ENCODE measurements at places on chromosomes 1 and 21.

DNA sequence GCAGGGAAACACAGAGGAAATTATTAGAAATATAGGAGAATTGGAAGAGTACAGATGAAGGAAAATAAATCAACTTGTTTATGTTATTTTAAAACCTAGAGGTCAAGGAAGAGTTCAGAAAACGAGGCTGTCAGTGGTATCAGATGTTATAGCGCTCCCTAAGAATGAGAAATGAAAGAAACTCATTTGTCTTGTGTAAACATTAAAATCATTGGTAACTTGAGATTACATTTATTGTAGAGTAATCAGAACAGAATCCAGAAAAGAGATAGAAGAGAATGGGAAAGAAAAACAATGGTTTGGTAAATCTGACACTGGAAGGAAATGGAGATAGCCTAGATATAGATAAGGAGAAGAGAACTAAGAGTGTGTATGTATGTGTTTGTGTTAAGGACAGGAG lies 106.4 kb downstream of the ATF6 start:
- DNase-seq = no peak

- DNase-seq = peak; percentile 69
Measured at GRCh38 chr1:150322310-150322709, 977 bp downstream of the PRPF3 start.

DNA sequence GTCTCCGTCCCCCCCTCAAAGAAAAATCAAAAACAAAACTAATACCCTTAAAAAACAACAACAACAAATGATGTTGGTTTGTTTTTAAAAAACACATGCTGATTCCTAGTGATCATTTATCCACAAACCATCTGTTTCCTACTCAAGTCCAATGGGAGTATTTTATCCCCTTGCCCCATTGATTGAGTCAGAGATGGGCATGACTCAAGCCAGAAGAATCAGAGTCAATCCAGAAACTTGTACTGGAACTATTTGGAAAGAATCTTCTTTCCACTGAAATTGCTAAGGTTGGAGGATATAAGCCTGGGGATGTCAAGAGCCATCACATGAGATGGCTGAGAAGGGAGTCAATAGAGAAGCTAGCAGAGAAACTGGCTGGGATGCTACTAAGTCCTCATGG lies 176.4 kb downstream of the MIS18A start:
- no peak for DNase-seq

DNA sequence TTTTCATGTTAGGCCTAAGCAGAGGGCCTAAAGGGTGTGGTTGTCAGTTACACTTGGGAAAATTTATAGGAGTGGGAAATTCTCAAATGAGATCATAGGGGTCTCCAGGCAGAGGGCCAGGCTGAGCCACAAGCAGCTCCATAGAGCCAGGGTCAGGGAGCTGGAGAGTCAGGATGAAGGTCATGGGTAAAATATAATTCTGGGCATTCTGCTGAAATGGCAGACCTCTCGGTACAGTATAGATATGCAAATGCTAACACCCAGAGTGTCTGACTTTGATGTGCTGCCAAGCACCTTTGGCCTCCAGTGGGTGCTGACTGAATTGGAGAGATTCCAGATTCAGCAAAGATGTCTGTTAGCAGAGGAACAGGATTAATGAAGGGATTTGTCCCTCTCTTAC lies 40.1 kb downstream of the DNM3 start:
- no peak for DNase-seq

- DNase-seq = peak; percentile 83
Measured at GRCh38 chr1:32876341-32877210, 5.9 kb upstream of the FNDC5 start.

DNA sequence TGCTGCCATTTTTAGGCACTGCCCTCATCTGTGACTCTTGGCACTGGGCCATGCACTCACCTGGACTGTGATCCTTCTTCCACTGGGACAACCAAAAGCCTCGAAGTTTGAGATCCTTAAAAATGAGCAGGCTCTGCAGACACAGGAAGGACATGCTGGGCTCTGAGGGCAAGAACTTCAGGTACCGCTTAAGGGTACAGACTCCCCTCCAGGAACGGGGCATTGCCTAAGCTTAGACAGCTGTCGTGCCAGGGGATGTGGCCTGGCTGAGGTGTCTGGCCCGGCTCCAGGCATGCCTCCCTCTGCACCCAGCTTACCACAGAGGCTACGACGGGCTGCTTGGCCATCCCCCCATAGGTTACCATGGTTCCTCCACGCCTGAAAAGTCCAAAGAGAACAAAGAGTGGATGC lies 14.2 kb upstream of the SRSF4 start:
- no peak for DNase-seq

DNA sequence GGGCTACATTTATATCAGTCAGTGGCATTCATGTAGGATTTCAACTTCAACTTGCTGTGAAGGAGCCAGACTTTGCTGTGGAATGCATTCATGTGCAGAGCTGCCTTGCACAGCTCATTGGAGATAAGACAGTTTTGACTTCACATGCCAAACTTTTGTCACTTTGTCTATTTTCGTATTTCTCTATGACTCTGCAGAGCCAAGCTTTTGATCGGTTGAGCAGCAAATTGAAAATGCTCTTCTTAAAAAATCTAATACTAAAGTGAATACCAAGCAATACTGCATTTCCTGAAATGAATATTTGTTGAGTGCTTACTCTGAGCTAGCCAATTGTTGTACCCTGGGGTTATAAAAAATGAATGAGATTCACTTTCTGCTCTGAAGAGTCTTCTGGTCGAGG lies 388.7 kb downstream of the ST6GALNAC3 start:
- no peak for DNase-seq

DNA sequence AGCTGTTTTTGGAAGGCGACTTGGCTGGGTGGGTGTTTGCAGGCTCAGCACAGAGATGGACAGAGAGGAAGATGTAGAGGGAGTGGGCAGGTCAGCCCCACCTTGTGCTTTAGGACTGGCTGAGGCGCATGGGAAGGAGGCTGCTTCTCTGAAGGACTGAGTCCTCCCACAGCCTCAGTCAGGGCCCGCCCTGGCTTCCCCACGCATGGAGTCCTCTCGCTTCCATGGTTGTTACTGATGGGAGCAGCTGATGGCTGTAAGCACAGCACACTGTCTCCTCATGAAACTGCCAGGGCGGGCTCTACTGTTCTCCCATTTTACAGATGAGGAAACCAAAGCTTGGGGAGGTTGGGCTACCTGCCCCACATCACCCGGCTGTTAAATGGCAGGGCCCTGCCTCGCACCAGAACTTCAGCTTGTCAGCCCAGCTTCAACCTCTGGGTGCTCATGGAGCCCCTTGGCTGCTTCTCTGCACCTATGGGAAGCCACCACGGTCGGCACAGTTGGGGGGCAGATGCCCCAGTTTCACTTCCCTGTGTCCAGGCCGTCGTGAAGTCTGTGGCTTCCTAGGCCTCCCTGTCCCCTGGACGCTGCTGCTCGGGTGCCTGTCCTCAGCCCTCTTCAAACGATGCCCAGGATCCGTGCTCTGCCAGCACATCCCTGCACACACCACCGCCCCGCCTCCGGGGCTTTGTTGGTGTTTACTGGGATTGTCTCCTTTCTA lies 2.4 kb downstream of the TMEM201 start:
- DNase-seq = peak; percentile 56

GRCh38 chr1:159927211-159927848 lies 2.0 kb upstream of the TAGLN2 start:
- no peak for DNase-seq

DNA sequence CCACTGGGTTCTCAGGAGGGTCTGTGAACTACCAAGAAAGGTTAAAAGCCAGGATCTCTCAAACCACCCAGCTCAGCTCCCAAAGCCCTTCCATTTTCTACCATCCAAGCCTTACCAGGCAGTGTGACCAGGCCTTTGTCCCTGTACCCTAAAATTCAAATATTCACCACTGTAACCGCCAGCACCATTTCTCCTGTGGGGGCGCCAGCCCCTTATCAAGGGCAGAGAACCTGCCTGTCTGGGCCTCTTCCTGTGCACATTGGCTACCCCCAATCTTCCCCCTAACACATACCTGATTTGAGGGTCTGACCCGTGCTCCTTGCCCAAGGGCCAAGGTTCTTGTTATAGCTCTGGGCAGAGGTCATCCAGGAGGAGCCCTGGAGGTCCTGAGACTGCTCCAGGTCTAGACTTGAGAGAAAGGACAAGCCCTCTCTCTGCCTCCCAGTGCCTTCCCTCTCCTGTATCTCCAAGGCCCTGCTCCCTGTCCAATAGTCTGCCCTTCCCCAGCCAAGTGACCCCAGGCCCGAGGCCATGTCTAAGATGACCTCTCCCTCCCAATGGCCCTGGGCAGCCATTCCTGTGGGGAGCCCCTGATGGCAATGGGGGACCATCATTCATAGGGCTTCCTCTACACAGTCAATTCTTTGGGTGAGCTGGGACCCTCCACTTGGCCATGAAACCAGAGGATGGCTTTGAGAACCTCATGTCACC lies 78.5 kb downstream of the FHAD1 start:
- DNase-seq = no peak

DNA sequence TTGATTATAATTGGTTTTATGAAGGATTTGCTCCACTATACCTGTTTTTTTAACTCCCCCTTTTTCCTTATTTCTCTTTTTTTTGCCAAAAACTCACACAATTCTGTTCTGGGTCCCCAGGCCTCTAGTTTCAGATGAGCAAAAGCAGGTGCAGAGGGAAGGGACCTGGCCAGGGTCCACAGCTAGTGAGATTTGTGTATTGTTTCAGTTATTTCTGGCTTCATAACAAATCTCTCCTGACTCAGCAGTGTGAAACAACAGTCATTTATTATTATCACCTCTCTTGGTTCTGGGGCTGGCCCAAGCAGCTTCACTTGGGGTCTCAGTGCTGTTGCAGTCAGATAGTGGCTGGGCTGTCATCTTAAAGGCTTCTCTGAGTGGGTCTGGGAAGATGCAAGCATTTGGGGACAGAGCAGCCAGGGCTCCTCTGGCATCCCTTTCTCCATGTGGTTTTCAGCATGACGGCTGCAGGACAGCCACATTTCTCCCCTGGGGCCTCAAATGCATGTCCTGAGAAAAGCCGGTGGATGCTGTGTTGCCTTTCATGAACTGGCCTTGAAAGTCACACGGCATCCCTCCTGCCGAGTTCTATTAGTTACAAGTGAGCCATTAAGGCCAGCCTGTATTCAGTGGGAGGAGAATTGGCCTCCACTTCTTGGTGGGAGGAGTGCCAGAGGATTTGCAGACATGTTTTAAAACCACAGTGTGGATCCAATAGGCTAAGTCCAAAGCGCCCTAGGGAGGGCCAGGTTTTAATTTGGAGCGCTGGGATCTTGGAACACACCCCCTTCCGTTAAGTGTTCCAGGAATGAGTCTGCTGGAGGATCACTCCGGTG lies 137.1 kb downstream of the CAMTA1 start:
- DNase-seq = no peak

- DNase-seq = no peak
Measured at GRCh38 chr1:150813028-150813707, 5.1 kb upstream of the CTSK start.

GRCh38 chr1:205791568-205792180 lies 16.4 kb upstream of the RAB29 start:
- DNase-seq = no peak

- no peak for DNase-seq
Measured at GRCh38 chr1:207810173-207810572, 58.3 kb downstream of the CD46 start.

GRCh38 chr1:19311931-19312781 lies at the start of the genes AKR7A2 and SLC66A1:
TSS of gene AKR7A2 (minus strand) at chr1:19312144. CDS start at chr1:19312124, 20 bp downstream.
TSS of gene SLC66A1 (plus strand) at chr1:19312326. CDS start at chr1:19317678, 5,352 bp downstream.
- DNase-seq = peak; percentile 97

DNA sequence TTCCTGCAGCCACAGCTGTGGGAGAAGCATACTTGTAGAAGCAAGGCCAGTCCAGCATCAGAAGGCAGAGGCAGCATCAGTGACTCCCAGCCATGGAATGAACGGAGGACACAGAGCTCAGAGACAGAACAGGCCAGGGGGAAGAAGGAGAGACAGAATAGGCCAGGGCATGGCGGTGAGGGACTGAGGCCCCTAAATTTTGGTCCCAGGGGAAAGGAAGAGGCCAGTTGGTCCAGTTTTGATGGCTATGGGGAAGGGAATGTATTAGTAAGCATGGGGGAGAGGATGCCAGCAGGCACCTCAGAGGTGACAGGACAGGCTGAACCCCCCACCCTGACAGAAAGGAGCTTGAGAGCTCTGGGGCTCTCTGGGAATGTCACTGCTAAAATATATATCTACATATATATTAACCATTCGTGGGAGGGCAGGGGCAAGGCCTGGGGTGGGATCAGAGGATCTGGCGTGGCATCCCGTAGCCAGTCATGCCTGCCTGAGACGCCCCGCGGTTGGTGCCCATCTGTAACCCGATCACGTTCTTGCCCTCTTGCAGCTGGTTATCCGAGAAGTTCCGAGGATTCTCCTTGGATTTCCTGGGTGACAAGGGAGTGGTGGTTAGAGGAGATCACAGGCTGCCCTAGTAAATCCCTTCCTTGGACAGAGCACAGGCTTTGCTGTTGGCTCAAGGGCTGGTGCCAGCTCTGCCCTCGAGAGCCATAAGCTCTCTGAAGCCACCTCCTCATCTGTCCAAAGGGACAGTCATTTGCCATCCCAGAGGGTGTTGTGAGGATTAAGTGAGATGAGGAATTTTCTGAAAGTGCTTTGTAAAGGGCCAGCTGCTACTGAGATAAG lies 6.7 kb downstream of the TAGLN2 start:
- DNase-seq = no peak

- no peak for DNase-seq
Measured at GRCh38 chr1:159882527-159882862, 17.5 kb downstream of the CFAP45 start.

DNA sequence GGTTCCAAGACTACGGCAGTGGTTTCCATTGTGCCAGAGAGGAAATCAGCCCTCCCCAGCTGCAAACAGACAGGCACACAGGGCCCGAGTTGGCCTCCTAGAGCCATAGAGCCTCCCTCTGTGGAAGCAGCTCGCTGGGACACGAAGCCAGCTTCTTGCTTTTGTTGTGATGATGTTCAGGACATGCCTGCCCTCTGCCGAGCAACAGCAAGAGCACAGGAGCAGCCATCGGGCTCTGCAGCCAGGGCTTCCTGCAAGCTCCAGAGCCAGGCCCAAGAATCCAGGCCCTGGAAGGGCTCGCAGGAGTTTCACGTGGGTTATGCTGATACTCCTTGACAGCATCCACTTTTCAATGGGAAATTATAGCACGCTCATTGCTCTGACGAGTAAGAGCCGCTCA lies 18.5 kb downstream of the NPHP4 start:
- DNase-seq = no peak

- DNase-seq = no peak
Measured at GRCh38 chr21:44400791-44401385, 47.5 kb downstream of the TRPM2 start.

DNA sequence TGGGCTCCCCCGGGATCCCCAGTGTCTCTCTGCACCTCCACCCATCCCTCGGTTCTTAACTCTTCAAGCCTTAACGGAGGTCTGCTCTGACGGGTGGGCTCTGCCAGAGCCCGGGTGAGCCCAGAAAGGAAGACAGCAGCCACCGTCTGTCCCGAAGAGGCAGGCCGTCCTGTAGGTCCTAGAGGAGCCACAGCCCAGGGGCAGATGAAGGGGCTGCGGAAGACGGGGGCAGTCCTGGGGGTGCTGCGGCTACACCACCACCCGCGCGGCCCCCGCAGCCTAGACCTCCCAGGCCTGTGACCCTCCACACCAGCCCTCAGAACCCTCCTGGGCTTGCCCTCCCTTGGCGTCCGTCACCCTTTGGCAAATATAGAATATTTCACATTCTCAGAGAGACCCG lies 71.0 kb downstream of the UMODL1 start:
- DNase-seq = no peak
